ENCODE measurements at places on chromosomes 3 and 15. TPM values are rescaled to one million over a fixed set of nuclear protein-coding genes. Genes with fewer than 3 reads are reported as not detected.

GRCh38 chr3:126197854-126198584 is 17.6 kb upstream of the ALDH1L1 start:
- H3K36me3 ChIP-seq = no peaks in the 10 kb centered on the region
- H3K4me1 ChIP-seq = peaks cover 10% of the 10 kb centered on the region
- no peak overlapping the region for H3K4me3 ChIP-seq
- no peaks in the 10 kb centered on the region for H3K27me3 ChIP-seq

DNA sequence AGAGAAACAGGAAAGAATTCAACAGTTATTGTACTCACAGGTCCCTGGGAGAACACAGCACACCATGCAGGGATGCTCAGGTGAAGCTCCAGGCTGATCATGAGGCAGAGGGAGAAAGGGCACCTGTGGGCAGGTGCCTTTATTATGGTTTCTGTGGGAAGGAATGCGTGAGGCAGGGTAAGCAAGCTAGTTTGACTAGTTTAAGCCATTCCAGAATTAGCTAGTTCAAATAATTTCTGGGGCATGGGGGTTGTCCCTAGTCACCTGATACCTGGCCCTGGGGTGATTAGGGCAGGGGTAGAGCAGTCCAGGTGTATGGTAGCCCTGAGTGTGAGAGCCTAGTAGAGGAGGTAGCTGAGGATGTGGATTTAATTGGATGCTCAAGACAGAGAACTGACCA is 47.9 kb upstream of the DCLK3 start:
- no peak overlapping the region for H3K4me3 ChIP-seq
- H3K4me1 ChIP-seq = no peaks in the 10 kb centered on the region
- no peak overlapping the region for H3K27ac ChIP-seq
- DNase-seq = no peak
- no peaks in the 10 kb centered on the region for H3K27me3 ChIP-seq

- H3K4me1 ChIP-seq = no peaks in the 10 kb centered on the region
- H3K27ac ChIP-seq = no peak overlapping the region
- no peak for DNase-seq
- H3K27me3 ChIP-seq = no peaks in the 10 kb centered on the region
Measured at GRCh38 chr3:69442771-69443311, 57.0 kb upstream of the FRMD4B start.

- H3K36me3 ChIP-seq = no peaks in the 10 kb centered on the region
- H3K27me3 ChIP-seq = no peaks in the 10 kb centered on the region
- H3K27ac ChIP-seq = no peak overlapping the region
- H3K4me3 ChIP-seq = no peak overlapping the region
- no peak for DNase-seq
Measured at GRCh38 chr15:39251413-39252133, 329.3 kb upstream of the THBS1 start.

DNA sequence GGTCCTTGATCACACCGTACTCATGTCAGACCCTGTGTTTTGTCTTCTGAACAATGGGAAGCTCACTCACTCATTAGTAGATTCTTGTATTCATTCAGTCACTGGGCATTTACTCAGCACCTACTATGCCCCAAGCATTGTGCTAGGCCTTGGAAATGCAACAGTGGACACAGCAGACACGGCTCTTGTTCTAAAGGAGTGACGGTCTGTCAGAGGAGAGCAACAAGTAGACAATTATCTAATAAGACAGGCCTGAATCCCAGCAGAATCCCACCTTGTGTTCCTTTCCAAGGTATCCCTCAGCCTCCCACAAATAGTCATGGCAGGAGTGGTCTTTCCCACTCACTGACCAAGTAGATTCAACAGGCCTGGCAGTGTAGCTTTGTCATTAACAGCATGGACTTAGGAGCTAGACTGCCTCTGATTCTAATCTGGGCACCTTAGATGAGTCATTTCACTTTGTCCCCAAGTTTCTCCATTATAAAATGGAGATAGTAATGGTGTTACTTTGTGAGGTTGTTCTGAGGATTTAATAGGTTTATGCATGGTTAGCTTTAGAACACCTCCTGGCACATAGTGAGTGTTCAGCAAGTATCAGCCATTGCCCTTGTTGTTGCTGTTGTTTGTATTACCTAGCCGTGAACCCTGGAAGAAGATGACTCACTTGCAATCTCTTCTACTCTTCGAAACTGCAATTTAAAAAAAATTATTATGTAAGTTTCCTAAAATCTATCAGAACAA is 69.1 kb downstream of the SSUH2 start:
- H3K4me3 ChIP-seq = no peak overlapping the region
- no peak overlapping the region for H3K27ac ChIP-seq
- H3K27me3 ChIP-seq = no peaks in the 10 kb centered on the region
- H3K36me3 ChIP-seq = no peaks in the 10 kb centered on the region
- H3K4me1 ChIP-seq = no peaks in the 10 kb centered on the region
- DNase-seq = no peak

- no peak for DNase-seq
Measured at GRCh38 chr3:54999811-55000210, 72.0 kb upstream of the LRTM1 start.

GRCh38 chr3:33954956-33955355 is 156.5 kb downstream of the PDCD6IP start:
- no peaks in the 10 kb centered on the region for H3K4me1 ChIP-seq
- DNase-seq = no peak
- no peaks in the 10 kb centered on the region for H3K36me3 ChIP-seq
- H3K4me3 ChIP-seq = no peak overlapping the region
- H3K27me3 ChIP-seq = no peaks in the 10 kb centered on the region
- H3K27ac ChIP-seq = no peak overlapping the region

- peak; percentile 15 for DNase-seq
- peaks cover 16% of the 10 kb centered on the region for H3K4me1 ChIP-seq
- no peaks in the 10 kb centered on the region for H3K36me3 ChIP-seq
- H3K27me3 ChIP-seq = no peaks in the 10 kb centered on the region
- no peak overlapping the region for H3K27ac ChIP-seq
Measured at GRCh38 chr3:183695569-183696364, 1.8 kb upstream of the YEATS2 start.

DNA sequence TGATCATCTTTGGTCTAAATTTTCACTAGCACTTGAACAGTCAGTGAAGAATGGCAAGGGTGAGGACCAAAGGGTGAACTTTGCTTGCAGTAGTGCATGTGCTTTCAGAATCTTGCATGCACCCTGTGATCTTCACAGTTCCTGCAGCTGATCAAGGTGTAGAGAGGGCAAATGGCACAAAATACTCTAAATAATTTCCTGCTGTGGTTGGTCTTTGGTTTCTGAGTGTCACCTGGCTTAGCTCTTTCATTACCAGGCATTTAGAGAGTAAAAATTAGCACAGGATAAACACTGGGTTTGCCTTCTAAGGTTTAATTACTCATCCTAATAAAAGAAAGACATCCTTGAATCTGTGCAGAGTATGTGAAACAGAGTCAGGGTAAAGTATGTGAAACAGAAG is 11.4 kb downstream of the TIPARP start:
- no peak overlapping the region for H3K27ac ChIP-seq
- no peak overlapping the region for H3K4me3 ChIP-seq
- no peak for DNase-seq
- no peaks in the 10 kb centered on the region for H3K36me3 ChIP-seq
- no peaks in the 10 kb centered on the region for H3K27me3 ChIP-seq

Gene LRRK1
- total RNA-seq = 14.0 TPM

GRCh38 chr3:152307829-152308474 is 39.2 kb downstream of the MBNL1 start:
- H3K4me3 ChIP-seq = no peak overlapping the region
- no peaks in the 10 kb centered on the region for H3K36me3 ChIP-seq
- DNase-seq = no peak
- H3K27ac ChIP-seq = peak overlapping the region; percentile 63

DNA sequence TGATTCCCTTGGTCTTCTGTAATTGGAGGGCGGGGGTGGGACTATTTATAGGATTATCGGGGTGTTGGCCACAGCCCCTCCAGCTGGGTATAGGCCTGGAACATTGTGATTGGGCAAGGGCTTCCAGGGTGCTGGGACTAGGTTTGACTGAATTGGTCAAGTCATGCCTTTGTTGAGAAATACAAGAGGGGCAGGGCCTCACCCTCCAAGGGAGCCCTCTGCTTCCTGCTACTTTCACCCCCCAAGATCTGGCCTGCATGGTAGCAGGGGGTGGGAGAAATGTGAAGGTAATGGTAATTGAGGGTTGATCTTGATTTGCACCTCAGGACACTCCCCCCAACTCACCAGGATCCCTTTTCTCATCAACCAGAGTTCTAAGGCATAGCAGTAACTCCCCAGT is 25.2 kb downstream of the TRIM71 start:
- H3K36me3 ChIP-seq = no peaks in the 10 kb centered on the region
- no peak overlapping the region for H3K4me3 ChIP-seq
- no peak overlapping the region for H3K27ac ChIP-seq
- H3K27me3 ChIP-seq = no peaks in the 10 kb centered on the region
- peaks cover 7% of the 10 kb centered on the region for H3K4me1 ChIP-seq

DNA sequence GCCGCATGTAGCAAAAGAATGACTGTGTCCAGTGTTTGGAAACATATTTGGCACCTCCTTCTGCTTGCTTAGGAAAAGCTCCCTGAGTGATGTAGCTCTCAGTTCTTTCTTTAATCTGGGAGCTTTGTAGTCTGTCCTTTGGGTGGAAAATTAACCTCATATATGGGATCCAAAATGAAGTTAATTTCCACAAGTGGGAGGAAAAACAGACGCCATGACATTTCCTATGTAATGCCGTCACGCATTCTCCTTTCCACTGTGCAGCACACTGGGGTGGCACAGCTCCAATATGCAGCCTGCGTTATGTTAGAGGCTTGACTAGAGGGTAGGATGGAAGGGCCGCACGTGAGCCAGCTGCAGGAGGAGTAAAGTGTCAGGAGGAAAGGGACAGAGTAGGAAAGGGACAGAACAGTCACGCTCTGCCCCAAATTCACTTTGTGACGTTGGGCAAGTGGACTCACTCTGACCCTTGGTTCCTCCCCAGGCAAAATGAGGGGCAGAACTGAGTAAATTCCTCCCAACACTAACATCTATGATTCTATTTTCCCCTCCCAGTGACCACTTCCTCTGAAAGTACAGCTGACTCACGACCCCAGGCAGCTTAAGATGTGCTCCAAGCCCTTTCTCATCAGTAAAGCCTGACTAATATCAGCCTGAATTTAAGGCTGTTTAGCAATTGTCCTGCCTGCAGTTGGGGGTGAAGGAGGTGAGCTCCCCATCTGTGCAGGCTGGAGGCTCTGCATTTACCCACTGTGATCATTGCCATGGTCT is 176.5 kb upstream of the PFN2 start:
- no peak for DNase-seq
- H3K36me3 ChIP-seq = no peaks in the 10 kb centered on the region
- no peak overlapping the region for H3K27ac ChIP-seq
- H3K27me3 ChIP-seq = no peaks in the 10 kb centered on the region
- H3K4me1 ChIP-seq = no peaks in the 10 kb centered on the region
- H3K4me3 ChIP-seq = no peak overlapping the region

GRCh38 chr3:72488738-72489035 is 359.6 kb downstream of the SHQ1 start:
- no peaks in the 10 kb centered on the region for H3K27me3 ChIP-seq
- peaks cover 6% of the 10 kb centered on the region for H3K4me1 ChIP-seq
- no peaks in the 10 kb centered on the region for H3K36me3 ChIP-seq
- no peak overlapping the region for H3K27ac ChIP-seq
- H3K4me3 ChIP-seq = no peak overlapping the region
- no peak for DNase-seq

DNA sequence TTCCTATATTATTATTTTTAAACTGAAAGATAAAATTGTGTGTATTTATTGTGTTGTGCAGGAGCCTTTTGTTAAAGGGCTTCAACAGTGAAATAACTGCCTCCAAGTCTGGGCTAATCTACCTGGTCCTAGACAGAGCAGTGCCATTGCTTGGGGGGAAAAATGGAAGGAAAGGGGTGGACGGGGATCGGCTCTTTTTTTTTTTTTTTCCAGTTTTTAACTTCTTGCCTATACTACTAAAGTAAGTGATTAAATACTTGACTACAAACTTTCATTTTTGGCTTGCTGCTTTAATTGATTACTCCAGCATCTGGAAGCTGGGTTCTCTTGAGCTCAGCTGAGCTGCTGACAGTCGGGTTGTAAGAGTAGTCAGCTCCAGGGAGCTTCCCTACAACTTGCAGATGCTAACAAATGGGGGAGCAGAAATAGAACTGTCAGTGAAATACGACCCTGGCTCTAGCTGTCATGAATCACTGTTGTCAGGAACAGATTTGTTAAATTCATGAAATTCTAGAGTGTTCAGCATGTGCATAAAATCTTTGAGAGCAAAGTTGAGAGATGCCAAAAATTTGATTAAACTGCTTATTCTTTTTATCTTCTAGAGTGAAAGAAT is 276.7 kb downstream of the ROBO1 start:
- DNase-seq = no peak
- no peak overlapping the region for H3K27ac ChIP-seq
- H3K4me3 ChIP-seq = no peak overlapping the region

Data from body of pancreas (tissue), 4 donors.